Ureter (tissue), 1 donor: ENCODE measurements at places on chromosomes 2 and 18. TPM values are rescaled to one million over a fixed set of nuclear protein-coding genes. Genes with fewer than 3 reads are reported as not detected.

DNA sequence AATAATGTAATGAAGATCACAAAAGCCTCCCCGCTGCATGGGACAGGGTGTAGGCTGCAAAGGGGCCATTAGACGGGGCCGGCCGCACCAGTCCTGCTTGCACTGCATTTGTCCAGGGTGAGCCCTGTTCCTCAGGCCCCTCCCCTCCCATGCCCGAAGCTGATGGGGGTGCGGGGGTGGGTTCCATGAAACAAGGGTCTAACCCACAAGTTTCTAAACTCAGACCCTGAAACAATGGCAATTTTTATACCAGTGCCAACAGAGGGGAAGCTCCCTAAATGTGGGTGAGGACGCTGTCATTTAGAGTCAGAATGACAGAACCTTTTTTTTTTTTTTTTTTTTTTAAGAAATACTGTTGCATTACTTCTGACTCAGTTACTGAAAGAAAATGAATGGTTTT is 39.7 kb downstream of the HS6ST1 start:
- no peak for DNase-seq

DNA sequence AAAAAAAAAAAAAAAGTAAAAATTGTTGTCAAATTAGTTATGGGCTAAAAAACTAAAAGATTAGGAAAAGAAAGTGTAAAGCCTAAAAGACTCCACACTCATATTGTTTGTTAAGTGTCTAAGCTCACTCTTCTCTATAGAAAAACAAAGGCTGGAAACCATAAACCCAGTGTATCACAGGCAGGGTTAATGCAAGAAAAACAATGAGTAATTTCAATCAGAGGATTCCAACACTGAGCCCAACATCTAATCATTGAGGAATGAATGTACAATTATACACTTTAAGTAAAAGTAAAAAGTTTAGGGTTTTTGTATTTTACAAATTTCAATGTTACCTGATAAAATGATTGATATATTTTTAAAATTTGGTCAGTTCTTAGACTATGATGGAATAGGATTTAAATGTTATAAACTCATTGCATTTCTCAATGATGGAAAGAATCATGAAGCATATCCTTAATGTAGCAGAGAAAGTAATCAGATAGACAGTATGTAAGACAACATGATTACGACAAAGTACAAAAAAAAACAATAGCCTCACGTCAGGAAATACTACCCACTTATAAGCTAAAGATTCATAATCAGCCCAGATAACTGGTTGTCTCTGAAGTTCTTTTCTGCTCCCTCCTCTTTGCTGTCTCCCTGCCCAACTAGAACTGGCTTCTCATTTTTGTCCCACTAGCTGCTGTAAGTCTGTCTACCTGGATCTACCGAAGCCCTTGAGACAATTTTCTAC is 44.5 kb upstream of the SP3 start:
- DNase-seq, result no peak

Gene B3GNT2
- total RNA-seq, result 16.9 TPM

DNA sequence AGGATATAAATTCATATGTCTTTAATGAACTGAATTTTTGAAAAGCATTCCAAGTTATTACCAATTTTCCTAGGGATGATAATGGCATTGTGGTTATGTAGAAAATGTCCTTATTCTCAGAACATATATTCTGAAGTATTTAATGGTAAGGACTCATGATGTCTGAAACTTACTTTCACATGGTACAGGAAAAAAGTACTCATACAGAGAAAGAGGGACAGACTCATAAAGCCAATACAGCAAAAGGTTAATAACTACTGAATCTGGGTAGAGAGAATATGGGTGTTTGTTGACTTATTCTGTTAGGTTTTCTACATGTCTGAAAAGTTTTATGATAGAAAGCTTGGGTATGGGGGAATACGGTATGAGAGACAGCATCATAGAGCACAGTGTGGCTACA is 84.3 kb upstream of the SERTAD2 start:
- DNase-seq, result no peak

- no peak for DNase-seq
Measured at GRCh38 chr2:69946351-69947324, 14.8 kb downstream of the ASPRV1 start.

DNA sequence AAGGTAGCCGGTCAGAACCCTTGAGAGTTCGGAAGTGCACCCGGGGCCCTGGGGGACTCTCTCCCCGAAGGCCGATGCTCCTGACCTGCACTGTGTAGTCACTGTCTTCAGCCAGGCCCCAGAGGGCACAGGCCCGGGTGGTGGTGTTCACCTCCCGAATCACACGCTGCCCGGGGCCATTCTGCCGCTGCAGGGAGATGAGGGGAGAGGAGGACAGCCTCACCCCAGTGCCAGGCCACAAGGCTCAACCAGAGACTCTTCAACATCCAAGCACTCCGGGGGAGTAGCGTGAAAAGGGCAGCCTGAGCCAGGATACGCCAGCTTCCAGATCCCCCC is 1.1 kb downstream of the FNDC4 start:
- no peak for DNase-seq

DNA sequence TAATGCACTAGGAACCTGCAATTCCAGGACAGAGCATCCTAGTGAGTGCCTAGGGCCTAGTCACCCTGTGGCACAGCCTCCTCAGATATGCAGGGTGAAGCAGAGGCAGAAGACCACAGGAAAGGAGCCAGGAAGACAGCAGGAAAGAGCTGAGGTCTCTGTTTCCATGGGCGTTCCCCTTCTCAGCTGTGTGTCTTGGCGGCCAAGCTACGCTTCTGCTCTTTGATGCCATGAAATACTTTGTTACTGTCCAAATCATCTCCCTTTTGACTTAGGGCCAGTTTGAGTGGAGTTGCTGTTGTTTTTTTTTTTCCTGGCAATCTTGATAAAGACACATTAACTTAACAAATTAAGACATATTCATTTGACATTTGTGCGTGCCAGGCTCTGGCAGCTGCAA is 67.3 kb downstream of the APOB start:
- DNase-seq, result no peak

Gene MTCL1
- 150 TPM for total RNA-seq

GRCh38 chr2:164984428-164984827 is 29.1 kb upstream of the SLC38A11 start:
- DNase-seq, result no peak

DNA sequence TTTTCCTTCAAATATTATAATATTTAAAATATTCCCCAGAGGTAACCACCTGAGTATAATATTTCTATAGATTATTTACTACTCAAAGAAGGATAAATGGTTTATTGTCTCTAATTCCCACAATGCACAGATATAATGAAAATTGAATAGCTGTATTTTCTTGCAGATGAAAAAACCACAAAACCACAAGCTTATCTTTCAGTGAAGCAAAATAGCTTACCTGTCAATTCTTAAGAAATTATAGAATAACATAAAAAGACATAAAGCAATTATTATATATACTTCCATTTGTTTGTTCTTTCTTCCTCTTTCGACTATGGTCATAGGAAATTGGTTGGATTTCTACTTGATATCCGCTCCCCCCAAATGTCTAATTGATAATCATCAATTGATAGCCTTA is 98.8 kb downstream of the BARD1 start:
- no peak for DNase-seq
